NCI-H460 (cell line): ENCODE measurements at places on chromosomes 16 and 17. TPM values are rescaled to one million over a fixed set of nuclear protein-coding genes. Genes with fewer than 3 reads are reported as not detected.

Gene KRTAP9-8
- total RNA-seq, result not detected in 2 replicates

Gene PPY
- not detected in 2 replicates for total RNA-seq

Gene UQCRC2
- total RNA-seq, result 218 and 248 TPM in 2 replicates

Gene CCL14
- not detected in 2 replicates for total RNA-seq

- no peak for DNase-seq
Observed at GRCh38 chr16:12327971-12328726, 351.6 kb downstream of the SNX29 start.

DNA sequence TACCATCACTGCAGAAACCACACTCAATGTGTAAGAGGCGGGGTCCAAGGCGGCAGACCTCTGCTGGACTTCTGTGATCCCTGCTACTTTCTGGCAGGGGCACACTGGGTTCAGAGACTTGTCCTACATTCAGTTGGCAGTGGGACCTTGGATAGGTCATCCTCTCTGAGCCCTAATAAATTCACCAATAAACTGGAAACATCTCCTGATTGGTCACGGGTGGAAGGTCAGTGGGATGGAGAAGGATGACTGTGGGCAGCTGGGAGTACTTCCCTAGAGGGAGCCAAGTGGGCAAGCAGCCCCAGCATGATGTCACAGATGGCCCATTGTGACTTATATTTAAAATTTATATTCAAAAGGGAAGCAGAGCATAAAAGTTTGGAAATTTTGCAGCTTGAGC lies 49.7 kb downstream of the RNF112 start:
- DNase-seq, result no peak

DNA sequence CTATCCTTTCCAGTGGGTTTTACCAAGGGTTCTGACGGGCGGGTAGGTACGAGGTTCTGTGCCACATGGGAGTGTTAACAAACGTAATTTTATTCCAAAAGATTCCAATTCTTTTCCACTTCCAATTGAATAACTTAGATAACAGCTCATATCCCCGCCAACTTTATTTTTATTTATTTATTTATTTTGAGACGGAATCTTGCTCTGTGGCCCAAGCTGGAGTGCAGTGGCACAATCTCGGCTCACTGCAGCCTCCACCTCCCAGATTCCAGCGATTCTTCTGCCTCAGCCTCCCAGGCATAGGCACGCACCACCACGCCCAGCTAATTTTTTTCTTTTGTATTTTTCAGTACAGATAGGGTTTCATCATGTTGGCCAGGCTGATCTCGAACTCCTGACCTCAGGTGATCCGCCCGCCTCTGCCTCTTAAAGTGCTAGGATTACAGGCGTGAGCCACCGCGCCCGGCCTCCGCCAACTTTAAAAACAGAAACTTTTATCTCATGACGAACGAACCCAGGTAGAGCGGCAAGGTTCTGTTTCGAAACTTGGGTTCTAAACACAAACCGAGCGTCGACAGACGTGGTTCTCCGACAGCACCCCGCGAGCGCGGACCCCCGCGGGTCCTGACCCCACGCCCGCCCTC lies 613 bp downstream of the ECI1 start:
- no peak for DNase-seq

DNA sequence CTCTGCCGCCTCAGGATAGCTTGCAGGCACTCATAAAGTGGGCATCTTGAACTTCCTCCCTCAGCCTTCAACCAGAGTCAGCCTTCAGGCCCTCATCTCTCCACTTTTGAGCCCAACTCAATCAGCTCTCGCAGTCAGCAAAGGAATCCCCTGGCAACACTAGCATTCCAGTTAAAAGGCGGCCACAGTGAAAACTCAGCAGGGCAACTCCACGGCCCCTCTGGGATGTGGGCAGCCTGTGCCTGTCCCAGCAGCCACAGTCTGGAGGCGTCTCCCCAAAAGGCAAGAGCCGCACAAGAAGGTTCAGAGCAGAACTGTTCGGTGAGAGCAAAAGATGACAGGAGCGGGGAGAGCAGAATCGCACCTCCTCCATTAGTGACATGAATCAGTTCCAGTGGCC lies 9.0 kb downstream of the TMEM11 start:
- DNase-seq, result no peak

DNA sequence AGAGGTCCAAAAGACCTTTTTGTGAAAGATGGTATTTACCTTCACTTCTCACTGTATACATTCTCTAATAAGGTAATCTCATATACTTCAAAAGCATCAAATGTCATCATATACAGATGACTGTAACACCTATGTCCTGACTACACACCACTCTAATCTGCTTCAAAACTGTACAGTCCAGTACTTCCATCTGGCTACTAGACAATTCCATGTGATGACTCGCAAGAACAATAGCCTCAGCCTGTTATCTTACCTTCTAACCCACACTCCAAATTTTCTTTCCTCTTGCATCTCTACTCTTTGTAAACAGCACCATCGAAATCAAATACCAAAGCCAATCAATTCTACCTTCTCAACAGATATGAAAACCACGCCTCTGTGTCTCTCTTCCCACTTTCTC lies 24.1 kb downstream of the MYO1D start:
- no peak for DNase-seq

DNA sequence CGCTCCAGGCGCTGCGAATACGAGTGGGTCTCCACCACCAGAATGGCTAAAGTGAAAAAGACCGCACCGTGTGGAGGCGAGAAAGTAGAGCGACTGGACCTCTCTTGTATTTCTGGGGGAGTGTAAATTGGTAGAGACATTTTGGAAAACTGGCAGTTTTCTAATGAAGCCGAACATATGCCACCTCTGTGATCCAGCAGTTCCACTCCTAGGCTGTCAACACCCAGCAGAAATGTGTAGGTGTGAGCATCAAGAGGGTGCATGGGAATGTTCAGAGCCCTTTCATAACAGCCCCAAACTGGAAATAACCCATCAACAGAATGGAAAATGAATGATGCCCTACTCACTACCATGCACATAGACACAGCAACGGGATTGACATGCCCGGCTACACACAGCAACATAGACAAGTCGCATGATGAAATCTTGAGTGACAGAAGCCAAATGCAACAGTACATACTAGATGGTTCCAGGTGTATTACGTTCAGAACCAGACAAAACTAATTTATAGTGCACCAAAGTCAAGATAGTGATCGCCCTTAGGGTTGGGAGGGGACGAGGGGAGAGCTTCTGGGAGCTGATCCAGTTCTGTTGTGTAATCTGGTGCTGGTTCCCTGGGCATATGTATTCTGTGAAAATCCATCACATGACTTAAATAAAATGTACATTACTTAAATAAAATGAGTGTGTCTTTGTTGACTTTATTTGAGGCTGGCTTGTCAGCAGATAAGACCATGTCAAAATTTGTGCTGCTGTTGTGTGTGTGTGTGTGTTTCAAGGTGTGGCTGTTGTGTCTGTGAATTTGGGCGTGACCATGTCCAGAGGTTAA lies 877 bp upstream of the BCL7C start:
- DNase-seq, result no peak
